ENCODE measurements at places on chromosomes 4 and X.

DNA sequence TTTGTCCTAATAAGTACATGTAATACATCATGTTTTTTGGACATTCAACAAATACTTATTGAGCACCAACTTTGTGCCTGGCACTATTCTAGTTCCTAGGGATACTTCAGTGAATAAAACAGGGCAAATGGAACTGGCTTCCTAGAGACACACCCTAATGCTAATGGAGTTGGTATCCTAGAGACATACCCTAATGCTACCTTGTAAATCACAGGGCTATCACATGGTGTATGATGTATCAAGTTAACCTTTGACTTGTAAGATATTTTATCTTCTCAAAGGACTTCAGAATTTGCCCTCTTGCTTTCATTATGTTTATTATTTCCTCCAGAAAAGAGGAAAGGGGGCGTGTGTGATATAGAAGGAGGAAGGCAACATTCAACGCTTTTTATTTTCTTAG, 10.1 kb downstream of the GK start:
- no peak for DNase-seq

DNA sequence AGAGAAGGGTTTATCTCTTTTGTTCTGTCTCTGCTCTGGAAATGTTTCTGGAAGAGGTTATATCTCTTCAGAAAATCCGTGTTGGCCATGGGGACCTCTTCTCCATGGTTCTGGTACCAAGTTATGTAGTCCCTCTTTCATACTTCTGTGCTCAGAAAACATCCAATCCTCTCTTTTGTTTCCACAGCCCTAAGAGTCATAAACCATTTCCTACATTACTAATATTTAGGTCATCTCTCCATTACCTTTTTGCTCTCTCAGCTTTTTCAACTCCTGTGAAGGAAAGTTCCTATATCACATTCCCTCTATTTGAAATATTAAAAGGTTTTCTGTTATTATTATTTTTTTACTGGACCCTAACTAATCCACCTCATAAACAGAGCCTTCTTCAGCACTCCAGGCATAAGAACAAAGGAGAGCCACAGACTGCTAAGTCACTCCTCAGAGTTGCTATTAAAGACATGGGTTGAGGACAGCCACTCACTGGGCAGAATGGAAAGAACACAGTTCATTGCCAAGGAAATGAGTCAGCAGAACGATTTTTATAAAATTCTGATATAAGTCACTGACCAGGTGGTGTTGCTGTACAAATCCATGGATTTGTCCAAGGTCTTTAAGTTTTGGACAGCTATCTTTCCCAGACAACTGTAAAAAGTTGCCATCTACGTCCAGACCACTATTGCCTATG, 122.4 kb upstream of the NPY2R start:
- DNase-seq, result no peak

GRCh38 chrX:64580035-64580434, 184.8 kb upstream of the MTMR8 start:
- no peak for DNase-seq

DNA sequence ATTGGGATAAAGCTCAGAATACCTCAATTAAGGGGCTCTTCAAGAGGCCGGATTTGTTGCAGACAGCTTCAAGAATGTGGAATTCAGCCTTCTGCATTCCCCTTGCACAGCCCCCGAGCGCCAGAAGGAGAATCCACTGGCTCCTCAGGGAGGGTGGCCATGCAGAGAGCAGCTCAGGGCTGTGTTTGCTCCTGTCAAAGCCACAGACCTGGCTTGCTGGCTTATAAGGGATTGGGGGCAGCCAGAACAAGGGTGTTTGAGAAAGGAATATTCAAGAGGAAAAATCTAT, 36.8 kb downstream of the ING2 start:
- DNase-seq, result no peak

- no peak for DNase-seq
Observed at GRCh38 chr4:30854531-30854930, 134.4 kb downstream of the PCDH7 start.

DNA sequence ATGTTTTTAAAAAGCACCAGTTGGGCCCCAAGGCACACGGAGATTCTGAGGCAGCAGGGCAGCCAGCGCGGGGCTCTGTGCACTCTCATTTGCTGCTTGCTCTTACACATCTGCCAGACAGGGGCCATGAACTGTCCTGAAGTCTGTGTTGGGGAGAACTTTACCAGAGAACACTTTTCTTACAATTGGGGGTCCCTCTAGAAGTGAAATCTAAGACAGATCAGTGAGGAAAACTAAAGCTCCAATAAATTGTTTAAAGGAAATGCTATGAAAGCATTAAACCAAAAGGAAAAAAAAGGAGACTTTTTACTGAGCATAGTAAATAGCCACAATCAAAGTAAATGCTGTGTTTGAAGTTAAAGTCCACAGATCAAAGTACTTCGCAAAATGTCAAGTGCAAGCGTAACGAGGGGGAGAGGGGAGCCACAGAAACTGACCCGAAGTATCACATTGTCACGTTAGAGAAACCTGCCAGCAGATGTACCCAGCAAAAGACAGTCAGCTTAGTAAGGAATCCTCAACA, 37.8 kb downstream of the SORBS2 start:
- DNase-seq, result no peak

GRCh38 chr4:32525420-32525819, 1805.3 kb downstream of the PCDH7 start:
- DNase-seq, result no peak

DNA sequence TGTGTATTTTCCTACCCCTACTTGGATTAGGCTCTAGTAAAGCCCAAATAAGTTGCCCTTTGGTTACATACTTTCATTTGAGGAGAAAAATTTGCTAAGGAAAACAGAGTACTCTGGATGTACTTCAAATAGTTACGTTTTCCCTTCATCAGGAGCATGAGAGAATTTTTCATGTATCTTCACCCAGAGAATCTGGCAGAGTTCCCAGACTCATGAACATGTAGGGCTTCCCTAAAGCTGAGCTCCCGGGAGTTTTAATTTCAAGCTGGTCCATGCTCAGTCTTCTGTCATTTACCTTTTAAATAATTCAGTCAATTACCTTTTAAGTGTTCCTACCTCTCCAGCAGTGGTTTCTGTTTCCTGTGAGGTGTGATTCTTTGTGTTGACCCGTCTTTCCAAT, 367.5 kb upstream of the GRID2 start:
- no peak for DNase-seq

DNA sequence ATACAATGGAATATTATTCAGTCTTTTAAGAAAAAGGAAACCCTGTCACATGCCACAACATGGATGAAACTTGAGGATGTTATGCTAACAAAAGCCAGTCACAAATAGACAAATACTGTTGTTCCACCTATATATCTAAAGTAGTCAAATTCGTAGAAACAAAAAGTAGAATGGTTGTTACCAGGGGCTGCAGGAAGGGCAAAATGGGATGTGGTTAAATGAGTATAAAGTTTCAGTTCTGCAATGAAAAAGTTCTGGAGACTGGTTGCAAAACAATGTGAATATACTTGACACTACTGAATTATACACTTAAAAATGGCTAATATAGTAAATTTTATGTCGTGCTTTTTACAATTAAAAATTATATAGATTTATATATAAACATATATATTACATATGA, 12.2 kb downstream of the SPOCK3 start:
- no peak for DNase-seq

- no peak for DNase-seq
Observed at GRCh38 chrX:7889135-7889534, 38.1 kb downstream of the PNPLA4 start.

GRCh38 chrX:75892749-75893148, 107.7 kb upstream of the MAGEE2 start:
- DNase-seq, result no peak

- DNase-seq, result no peak
Observed at GRCh38 chrX:17642891-17643290, 94.4 kb upstream of the SCML1 start.

- DNase-seq, result no peak
Observed at GRCh38 chrX:103536071-103536470, 16.8 kb upstream of the RAB40A start.

DNA sequence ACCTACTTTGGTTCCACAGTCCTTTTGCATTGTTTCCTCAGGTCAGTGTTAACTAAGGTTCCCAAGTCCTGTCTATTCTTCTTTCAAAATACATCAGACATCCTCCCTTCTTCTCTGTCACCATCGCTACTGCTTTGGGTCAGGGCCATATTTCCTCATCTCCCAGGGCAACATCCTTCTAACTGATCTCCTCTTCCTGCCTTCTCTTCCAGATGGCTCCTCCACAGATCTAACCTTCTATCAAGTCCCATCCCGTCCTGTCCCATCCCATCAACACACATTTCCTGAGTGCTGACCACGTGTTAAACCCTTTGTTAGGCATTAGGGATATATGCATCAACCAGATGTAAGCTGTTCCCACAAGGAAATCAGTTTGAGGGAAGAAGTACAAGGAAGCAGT, 25.9 kb downstream of the PLAC1 start:
- DNase-seq, result no peak

DNA sequence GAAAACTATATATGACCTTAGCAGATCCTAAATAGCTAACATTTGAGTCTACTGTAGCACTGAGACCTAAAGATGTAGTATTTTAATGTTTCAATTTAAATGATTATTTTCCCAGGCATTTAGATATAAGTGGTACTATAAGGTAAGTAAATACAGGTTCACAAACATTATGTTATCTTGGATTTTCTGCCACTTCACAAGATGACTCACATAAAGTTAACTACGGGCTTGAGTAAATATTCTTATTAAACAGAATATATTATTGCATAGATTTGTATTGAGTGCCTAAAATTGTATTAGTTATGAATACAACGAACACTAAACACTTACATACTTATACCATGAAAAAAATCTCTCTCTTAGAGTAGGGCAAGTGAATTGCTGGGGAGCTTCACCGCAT, 34.2 kb upstream of the VCX3B start:
- DNase-seq, result no peak

- DNase-seq, result no peak
Observed at GRCh38 chr4:7291372-7292114, 99.2 kb downstream of the SORCS2 start.

GRCh38 chr4:119977076-119977940, 89.3 kb downstream of the MAD2L1 start:
- no peak for DNase-seq

- DNase-seq, result no peak
Observed at GRCh38 chrX:47172549-47172948, 21.1 kb upstream of the UBA1 start.

DNA sequence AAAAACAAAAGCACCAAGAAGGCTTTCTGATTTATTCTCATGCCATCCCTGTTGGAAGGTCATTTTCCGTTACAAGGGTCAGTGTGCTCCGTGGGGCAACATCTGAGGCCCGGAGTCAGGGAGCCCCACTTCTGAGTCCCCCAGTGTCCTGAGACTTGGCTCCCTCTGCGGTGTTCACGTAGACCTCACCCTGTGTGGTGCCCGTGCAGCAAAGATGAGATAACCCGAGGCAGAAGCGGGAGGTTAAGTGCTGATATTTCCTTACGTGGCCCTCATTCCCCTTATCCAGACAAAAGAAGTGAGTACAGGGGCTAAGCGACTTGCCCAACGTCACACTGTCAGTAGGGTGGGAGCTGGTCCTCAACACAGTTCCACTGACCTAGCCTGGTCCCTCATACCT, 3.5 kb downstream of the JAKMIP1 start:
- DNase-seq, result no peak

DNA sequence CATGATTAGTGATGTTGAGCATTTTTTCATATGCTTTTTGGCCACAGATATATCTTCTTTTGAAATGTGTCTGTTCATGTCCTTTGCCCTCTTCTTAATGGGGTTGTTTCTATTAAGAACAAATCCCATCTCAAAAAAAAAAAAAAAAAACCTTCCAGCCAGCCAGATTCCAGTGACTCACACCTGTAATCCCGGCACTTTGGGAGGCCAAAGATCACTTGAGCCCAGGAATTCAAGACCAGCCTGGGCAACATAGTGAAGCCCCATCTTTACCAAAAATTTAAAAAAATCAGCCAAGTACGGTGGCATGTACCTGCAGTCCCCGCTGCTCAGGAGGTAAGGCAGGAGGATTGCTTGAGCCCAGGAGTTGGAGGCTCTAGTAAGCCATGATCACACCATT, 5.1 kb downstream of the RAB33B start:
- DNase-seq, result no peak
